ENCODE measurements at places on chromosomes 6 and 20.

- no peak overlapping the region for H3K4me3 ChIP-seq
- H3K36me3 ChIP-seq: no peaks in the 10 kb centered on the region
- no peaks in the 10 kb centered on the region for H3K27me3 ChIP-seq
- no peak overlapping the region for H3K27ac ChIP-seq
- DNase-seq: no peak
Observed at GRCh38 chr20:316316-317068, 8.9 kb upstream of the SOX12 start.

DNA sequence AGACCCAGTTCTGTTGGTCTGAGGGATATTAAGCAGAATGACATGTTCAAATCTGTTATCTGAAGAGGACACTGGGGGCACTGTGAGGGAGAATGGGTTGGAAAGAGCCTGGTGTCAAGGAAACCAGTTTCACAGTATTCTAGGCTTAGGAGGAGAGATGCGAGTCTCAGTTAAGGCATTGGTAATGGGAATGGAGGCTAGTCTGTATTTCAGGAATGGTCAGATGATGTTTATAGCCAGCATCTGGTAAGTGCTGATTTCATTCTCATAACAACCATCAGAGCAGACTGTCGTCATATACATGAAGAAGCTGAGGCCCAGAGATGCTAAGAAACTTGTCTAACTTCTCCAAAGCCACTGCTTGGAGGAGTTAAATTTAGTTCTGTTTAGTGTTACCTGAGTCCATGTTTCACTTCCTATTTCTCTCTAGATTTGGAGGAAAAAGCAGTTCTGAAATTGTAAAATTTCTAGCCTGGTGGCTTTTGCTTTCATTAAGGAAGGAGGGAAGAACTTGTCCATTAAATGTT is 242.0 kb downstream of the ARID1B start:
- H3K4me1 ChIP-seq: peaks cover 41% of the 10 kb centered on the region
- DNase-seq: no peak
- peak overlapping the region; percentile 98 for H3K27ac ChIP-seq
- H3K4me3 ChIP-seq: no peak overlapping the region

GRCh38 chr6:154956771-154957522 is 38.2 kb upstream of the TIAM2 start:
- no peaks in the 10 kb centered on the region for H3K36me3 ChIP-seq
- no peaks in the 10 kb centered on the region for H3K27me3 ChIP-seq
- no peak for DNase-seq
- H3K4me1 ChIP-seq: no peaks in the 10 kb centered on the region
- no peak overlapping the region for H3K27ac ChIP-seq

GRCh38 chr6:134921276-134921675 is 28.6 kb downstream of the ALDH8A1 start:
- no peaks in the 10 kb centered on the region for H3K36me3 ChIP-seq
- DNase-seq: no peak
- H3K27me3 ChIP-seq: no peaks in the 10 kb centered on the region
- H3K4me3 ChIP-seq: no peak overlapping the region
- H3K27ac ChIP-seq: no peak overlapping the region
- no peaks in the 10 kb centered on the region for H3K4me1 ChIP-seq

GRCh38 chr20:47125508-47125757 is 230.8 kb downstream of the EYA2 start:
- no peaks in the 10 kb centered on the region for H3K36me3 ChIP-seq
- H3K27ac ChIP-seq: peak overlapping the region; percentile 79
- peaks cover 36% of the 10 kb centered on the region for H3K4me1 ChIP-seq
- H3K27me3 ChIP-seq: no peaks in the 10 kb centered on the region

- no peaks in the 10 kb centered on the region for H3K4me1 ChIP-seq
- H3K4me3 ChIP-seq: no peak overlapping the region
Observed at GRCh38 chr6:114194362-114195026, 148.3 kb downstream of the HS3ST5 start.

DNA sequence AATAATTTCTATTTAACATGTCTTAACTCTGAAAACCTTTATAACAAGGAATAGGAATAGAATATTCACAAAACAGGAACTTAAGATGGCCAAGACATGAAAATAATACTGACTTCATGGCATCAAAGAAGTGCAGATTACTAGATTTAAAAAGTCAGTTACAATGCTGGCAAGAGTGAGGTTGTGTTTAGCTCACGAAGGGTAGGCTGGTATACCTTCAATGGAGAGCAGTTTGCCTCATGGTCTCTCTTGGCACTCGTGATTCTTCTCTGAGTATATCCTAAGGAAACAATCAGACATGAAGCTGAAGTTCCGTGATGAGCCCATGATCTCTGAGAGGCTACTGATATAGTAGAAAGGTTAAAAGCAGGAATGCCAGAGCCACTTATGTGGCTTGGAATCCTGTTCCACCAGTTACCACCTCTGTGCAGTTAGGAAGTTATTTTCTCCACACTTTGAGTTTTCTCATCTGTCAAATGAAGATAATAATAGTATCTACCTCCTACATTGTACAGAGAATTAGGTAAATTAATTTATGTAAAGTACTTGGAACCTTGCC is 7.2 kb downstream of the NCOA7 start:
- no peak overlapping the region for H3K4me3 ChIP-seq
- H3K4me1 ChIP-seq: peaks cover 31% of the 10 kb centered on the region
- H3K27me3 ChIP-seq: no peaks in the 10 kb centered on the region
- no peak overlapping the region for H3K27ac ChIP-seq
- DNase-seq: no peak

- peak overlapping the region; percentile 97 for H3K27ac ChIP-seq
- no peaks in the 10 kb centered on the region for H3K36me3 ChIP-seq
- H3K27me3 ChIP-seq: no peaks in the 10 kb centered on the region
Observed at GRCh38 chr20:23361119-23361475, 885 bp upstream of the GZF1 start.

DNA sequence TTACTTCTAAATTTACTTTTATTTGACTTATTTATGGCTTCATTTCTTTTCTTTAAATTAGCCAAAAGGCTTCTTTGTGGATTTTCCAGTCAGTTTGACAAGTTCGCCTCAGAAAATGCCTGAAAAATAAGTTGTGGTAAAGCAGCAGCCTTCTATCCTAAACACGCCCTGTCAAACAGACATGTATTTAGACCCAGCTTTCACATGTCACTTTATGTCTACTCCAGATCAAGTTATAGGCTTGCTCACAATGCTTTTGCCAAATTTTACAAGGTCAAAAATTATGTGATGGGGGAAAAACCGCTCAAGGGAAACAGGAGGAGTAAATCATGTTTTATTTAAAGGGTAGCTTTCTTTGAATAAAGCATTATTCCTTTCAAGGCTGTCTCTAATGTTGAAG is 615.0 kb downstream of the HDGFL1 start:
- no peak overlapping the region for H3K4me3 ChIP-seq
- no peaks in the 10 kb centered on the region for H3K36me3 ChIP-seq
- H3K27me3 ChIP-seq: no peaks in the 10 kb centered on the region
- DNase-seq: no peak
- no peak overlapping the region for H3K27ac ChIP-seq
- no peaks in the 10 kb centered on the region for H3K4me1 ChIP-seq

DNA sequence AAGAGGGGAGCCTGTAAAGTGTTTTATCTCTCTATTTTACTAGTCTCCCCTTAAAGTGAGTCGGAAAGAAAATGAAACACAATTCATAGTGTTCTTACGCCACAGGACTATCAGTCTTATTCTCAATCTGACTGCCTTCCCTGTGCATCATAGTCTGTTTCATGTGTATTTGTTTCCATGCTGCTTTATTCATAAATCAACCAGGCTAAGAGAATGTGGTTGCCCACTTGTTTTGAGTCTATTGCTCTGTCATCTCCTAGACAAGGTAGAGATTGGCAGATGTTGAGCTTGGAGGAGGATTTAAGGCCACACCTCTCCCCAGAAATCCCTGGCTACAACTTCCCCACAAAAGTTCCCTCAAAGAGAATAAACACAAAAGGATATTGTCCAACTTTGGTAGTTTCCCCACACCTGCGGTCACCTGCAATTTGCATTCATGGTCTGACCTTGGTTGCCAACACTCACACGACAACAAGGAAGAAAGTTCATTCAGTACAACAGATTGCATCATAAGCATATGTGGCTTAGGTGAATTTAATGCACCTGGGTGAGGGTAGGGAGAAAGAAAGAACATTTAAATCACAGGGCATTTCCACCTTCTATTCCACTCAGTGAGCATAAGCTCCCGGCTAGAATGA is 167.1 kb upstream of the FBXL4 start:
- no peaks in the 10 kb centered on the region for H3K36me3 ChIP-seq
- H3K4me3 ChIP-seq: no peak overlapping the region
- H3K27me3 ChIP-seq: no peaks in the 10 kb centered on the region
- H3K4me1 ChIP-seq: no peaks in the 10 kb centered on the region

DNA sequence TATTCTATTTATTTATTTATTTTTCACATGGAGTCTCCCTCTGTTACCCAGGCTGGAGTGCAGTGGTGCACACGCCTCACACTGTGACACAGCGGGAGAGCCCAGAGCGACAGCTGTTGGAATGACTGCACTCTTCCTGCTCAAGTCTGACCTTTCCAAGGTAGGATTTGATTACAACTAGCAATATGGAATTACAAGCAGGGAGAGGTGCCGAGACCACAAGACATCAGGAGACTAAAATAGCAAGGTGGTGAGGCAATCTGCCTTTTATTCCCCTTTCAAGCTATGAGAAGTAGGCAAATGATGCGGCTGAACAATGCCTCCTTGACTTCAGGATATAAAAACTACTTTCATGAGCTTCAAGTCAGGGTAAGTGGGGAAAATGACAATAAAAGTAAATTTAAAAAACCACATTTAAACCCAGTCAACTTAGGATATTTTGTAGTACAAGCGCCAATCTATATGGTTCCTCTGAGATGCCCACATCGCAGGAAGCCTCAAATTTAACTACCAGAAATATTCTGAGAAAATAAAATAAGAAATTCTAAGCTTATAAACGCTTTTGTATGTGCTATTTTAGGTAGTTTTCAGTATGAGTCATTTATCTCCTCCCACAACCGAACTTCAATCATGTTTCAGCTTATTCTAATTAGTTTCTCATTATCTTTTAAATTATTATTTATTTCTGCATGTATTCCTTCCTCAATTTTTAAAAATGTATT is 146.9 kb upstream of the SGK1 start:
- no peaks in the 10 kb centered on the region for H3K36me3 ChIP-seq
- no peak overlapping the region for H3K27ac ChIP-seq
- no peaks in the 10 kb centered on the region for H3K27me3 ChIP-seq
- no peak for DNase-seq
- no peak overlapping the region for H3K4me3 ChIP-seq

DNA sequence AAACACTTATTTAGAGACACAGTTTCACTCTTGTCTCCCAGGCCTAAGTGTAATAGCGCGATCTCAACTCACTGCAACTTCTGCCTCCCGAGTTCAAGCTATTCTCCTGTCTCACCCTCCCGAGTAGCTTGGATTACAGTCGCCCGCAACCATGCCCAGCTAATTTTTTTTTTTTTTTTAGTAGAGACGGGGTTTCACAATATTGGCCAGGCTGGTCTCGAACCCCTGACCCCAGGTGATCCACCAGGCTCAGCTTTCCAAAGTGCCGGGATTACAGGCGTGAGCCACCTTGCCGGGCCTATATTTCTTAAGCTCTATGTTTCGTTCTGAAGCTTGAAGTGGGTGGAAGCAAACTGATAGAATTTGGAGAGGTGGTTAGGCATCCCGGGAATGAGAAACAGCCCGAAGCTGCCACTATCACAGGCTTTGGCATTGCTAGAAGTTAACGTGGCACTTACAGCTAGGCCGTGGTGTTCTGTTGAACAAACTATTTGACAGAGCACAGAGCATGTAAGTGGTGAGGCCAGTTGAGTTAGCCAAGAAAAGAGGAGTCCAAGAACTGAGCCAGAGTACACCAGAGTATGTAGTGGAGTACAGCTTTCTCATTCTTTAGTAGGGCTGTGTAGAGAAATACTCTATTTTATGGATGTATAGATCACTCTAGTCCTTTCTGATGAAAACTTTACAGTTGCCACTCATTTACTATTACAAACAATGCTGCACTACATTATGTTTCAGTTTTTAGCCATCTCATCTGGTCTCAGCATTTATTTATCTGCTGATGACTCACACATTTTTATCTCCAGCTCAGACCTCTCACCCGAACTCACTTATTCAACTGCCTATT is 62.0 kb upstream of the HFE start:
- H3K27me3 ChIP-seq: no peaks in the 10 kb centered on the region
- no peaks in the 10 kb centered on the region for H3K36me3 ChIP-seq
- DNase-seq: no peak
- H3K4me1 ChIP-seq: peaks cover 10% of the 10 kb centered on the region

DNA sequence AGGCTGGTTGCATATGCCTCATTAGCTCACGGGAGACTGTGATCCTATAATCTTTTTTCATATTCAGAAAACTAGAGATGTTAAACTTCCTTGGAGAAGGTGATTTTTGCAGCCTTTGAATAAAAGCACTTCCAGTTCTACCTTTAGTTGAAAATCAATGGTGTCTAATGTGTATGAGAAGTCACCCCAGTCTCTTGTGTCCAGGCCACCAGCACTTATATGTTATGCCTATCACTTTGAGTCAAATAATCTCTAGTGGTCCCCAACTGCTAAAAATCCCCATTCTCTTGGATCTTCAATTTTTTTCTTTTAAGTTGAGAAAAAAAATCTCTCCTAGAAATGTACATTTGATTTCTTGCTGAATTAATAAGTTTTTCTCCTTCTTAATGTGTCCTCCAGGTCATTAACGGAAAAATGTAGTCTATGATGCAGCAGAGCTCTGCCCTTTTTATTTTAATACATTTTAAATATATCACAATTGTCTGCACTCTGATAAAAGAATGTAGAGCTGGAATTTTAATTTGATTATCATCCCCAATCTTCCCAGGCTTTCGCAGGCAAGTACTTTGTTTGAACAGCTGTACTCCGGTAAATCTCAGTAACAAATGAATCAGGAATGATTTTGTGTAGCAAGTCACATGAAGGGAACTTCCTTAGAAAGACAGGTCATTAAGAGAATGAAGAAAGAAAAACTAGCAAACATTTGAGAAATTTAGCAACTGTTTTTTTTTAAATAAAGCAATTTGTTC is 147.0 kb downstream of the SOX4 start:
- H3K4me3 ChIP-seq: no peak overlapping the region
- no peak for DNase-seq
- peaks cover 14% of the 10 kb centered on the region for H3K4me1 ChIP-seq
- no peaks in the 10 kb centered on the region for H3K36me3 ChIP-seq
- no peak overlapping the region for H3K27ac ChIP-seq
- H3K27me3 ChIP-seq: no peaks in the 10 kb centered on the region

- H3K4me1 ChIP-seq: no peaks in the 10 kb centered on the region
- no peaks in the 10 kb centered on the region for H3K36me3 ChIP-seq
- H3K27me3 ChIP-seq: no peaks in the 10 kb centered on the region
- H3K4me3 ChIP-seq: no peak overlapping the region
- DNase-seq: no peak
Observed at GRCh38 chr20:39800548-39800947, 838.4 kb downstream of the DHX35 start.
